NCI-H187 treated with DMSO at 0.1 percent for 48 hours (cell line): ENCODE measurements at places on chromosomes 12 and 14.

GRCh38 chr12:32482226-32482625 lies 82.9 kb downstream of the FGD4 start:
- DNase-seq = no peak

- DNase-seq = no peak
These were observed 5.4 kb upstream of the GSC start for GRCh38 chr14:94775091-94775870.

- no peak for DNase-seq
These were observed 234.0 kb downstream of the ADAMTS20 start for GRCh38 chr12:43318021-43318420.

- DNase-seq = no peak
These were observed 61.3 kb downstream of the CRADD start for GRCh38 chr12:93738199-93739058.

- DNase-seq = no peak
These were observed 61.0 kb upstream of the PTHLH start for GRCh38 chr12:28033538-28033915.

- no peak for DNase-seq
These were observed 10.6 kb downstream of the CEP128 start for GRCh38 chr14:80930836-80931389.

GRCh38 chr12:43320281-43320680 lies 231.7 kb downstream of the ADAMTS20 start:
- no peak for DNase-seq

DNA sequence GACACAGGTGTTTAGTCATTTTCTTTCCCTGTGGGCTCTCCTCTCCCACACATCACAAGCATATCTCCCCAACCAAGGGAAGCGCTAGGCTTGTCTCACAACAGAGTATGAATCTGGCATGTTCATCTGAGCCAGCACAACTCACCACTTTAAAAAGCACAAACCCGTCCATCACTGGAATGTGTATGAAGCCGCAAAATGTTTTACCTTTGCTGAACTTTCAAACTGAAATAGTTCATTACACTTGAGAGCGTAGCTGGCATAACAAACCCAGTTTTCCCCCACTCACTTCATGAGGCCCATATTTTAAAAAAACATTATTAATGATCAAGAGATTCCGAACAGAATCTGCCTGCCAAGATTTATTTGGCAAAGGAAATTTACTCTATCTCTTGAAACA lies 15.8 kb downstream of the NID2 start:
- no peak for DNase-seq

GRCh38 chr12:104790296-104791125 lies 167.6 kb downstream of the SLC41A2 start:
- no peak for DNase-seq

- DNase-seq = peak; percentile 98
These were observed at the start of gene MAX for GRCh38 chr14:65102441-65103149. MAX (minus strand) TSS chr14:65102517; CDS start chr14:65102339, 178 bp downstream.

DNA sequence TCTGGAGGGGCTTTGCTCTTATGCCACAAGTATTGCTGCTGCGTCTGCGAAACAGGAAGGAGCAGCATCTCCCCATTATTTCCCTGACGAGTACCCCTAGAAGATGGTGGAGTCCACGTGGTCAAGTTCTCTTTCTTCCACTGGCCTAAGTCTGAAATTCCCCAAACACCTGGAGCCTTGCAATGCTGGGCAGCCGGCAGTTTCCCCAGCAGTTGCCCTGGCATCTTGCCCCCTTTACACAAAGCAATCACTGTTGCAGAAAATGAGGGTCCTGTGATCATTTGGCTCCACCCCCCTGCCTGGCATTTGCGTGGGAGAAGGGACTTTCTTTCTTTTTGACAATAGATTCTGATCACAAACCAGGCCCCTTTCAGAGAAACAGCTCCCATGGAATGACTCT lies 56.9 kb downstream of the FOS start:
- no peak for DNase-seq

- no peak for DNase-seq
These were observed 98.8 kb downstream of the CALM1 start for GRCh38 chr14:90495357-90496276.

DNA sequence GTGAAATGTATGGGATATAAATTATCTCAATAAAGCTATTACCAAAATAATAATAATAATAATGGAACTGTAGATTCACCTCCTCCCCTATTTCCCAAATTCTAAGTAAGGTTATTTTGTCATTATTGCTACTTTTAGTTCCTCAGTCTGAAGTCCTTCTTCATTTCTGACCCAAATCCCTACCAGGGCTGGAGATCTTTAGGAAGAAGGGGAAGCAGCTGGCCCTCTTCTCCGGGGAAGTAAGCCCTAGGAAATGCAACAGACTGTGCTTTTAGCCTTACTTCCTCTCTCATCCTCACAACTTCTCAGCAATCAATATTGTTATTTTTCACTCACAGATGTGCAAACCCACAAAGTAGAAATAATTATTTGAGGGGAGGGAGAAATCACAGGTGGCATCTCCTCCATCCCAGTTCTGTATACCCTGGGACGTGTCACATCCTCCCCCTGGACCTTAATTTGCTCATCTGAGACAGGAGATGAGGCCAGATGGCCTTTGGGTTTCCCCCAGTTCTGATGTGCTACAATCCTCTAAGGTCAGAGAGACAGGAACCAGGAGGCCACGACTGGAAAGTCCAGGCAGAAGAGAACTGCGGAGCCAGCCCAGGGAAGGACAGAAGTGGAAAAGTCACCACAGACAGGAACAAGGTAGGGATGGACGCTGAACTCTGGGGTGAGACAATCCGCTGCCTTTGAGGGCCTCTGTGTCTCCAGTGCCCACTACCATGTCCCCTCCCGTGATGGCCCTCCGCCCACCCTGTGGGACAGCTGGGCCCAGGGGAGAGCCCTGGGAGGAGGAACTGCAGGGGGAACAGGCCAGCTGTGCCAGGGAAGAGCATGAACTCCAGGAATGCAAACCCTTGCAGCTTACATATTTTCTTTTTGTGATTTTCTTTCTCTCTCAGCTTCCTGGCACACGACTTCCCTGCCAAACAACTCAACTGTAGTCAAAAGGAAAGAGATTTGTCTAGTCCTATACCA lies 10.6 kb upstream of the TNFRSF1A start:
- DNase-seq = no peak

DNA sequence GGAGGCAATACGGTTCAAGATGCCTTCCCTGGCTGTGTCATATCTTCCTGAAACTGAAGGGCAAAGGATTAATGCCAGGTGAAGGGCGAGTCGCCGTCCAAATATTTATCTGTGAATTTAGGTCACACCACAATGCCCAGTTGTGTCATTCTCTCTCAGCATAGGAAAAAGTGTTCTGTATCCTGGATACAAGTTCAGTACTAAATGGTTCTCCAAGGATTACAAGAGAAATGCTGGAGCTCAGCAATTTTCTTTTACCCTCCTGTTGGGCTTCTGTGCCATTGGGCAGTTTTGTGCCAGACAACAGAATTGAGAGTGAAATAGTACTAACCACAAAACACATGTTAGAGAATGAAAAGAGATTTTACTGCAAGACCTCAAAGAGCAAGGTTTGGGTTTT lies 493.9 kb downstream of the EGLN3 start:
- DNase-seq = no peak

DNA sequence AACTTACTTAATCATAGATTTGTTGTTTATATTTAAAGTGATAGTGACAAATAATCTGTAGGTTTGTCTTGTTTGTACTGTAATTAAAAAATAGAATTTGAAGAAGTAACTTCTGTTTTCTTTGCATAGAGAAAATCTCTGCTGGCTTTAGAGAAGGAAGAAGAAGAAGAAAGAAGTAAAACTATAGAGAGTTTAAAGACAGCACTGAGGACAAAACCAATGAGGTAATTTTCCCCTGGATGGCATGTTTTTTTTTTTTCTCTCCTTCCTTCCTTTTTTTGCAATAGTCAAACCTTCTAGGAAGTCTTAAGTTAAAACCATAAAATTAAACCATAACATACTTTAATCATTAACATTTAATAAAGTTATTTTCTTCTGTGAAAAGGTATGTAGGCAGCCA lies 131.9 kb downstream of the DAAM1 start:
- DNase-seq = no peak

DNA sequence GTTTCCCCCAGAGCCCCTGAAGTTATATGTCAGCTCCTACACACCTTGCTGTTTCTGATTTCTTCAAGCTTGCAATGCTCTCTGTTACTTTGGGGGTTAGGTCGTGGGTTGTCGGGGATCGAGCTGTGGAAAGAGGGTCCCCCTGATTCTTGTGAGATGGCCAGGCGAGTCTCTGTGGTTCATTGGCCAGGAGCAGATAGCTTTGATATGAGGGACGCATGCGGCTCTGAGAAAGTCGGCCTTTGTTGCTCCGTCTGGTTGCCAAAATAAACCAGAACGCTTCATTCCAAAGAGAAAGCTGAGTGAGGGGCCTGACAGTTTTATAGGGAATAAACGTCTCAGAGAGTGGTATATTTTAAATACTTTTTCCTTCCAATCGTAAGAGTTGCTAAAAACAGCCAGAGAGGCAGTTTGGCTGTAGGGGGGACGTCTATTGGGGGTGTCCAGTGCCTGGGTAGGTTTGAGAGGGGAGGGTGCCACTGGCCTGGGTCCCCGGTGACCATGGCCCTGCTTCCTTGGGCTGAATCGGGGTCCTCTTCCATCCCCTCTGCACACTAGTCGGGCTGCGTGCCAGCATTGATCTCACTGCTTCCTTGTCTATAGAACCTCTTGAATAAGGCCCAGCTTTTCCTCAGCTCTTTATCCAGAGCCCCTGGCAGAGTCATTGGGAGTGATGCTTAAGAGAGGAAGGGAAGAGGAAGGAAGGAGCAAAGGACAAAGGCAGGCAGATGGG lies 18.9 kb downstream of the CCND2 start:
- no peak for DNase-seq

DNA sequence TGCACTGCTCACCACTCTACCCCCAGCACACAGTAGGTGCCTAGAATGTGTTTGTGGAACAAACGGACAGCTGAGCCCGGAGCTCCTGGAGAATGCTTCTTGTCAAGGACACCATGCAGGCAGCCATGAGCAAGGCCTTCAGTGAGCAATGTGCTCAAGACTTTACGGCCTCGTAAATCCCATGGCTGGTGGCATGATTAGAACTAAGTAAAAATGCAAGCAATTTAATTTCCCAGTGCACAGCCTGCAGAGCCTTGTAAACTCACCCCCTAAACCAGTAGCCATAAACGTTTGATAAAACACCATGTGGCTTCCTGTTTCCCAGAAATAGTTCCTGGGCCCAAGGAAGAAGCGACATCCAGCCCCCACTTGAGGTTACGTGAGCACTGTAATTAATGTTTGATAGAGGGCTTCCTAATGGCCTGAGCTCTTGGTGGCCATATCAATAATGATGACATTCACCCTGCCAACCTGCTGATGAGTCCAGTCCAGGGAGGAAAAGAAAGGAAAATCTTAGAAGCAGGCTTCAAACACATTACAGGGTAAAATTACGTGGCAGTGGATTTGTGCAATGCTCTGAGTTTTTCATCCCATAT lies 36.4 kb upstream of the FICD start:
- DNase-seq = no peak

GRCh38 chr12:52307836-52308805 lies 13.1 kb downstream of the KRT83 start:
- no peak for DNase-seq

DNA sequence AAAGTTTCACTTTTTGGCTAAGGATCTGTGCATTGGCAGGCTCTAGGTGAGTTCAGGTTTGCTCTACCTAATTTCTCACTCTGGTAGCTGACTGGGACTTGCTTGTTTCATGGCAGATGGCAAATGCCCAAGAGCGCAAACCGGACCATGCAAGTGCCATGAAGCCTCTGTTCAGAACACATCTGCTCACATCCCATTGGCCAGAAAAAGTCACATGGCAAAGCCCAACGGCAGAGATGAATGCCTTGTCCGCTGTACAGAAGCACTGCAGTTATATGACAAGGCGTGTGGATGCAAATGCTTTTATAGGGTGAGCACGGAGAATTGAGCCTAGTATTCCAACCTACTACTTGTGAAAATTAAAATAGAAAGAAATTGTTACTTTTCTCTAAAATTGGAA lies 202.2 kb upstream of the HMGA2 start:
- no peak for DNase-seq

GRCh38 chr14:100807496-100807895 lies 18.4 kb upstream of the MEG3 start:
- no peak for DNase-seq

DNA sequence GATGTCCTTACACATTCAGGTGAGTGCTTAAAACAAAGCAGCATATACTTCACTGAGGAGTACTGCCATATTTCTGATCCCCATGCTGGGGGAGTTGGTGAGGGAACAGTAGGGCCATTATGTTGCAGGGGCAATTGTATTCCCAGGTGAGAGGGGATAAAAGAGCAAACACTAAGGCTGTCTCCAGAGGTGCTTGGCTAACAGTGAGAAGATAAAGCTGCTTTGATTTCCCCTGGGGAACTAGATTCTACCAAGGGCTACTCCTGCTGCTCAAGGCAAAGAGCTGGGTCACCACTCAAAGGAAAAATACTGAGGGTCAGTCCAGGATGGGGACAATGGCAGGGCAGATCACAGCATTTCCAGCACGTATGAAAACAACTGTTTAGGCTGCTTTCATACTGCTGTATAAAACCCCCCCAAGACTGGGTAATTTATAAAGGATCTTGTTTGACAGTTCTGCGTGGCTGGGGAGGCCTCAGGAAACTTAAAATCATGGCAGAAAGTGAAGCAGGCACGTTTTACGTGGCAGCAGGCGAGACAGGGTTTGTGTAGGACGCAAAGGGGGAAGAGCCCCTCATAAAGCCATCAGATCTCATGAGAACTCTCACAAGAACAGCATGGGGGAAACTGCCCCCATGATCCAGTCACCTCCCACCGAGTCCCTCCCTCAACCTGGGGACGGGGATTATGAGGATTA lies 47.8 kb upstream of the OR5AU1 start:
- no peak for DNase-seq

DNA sequence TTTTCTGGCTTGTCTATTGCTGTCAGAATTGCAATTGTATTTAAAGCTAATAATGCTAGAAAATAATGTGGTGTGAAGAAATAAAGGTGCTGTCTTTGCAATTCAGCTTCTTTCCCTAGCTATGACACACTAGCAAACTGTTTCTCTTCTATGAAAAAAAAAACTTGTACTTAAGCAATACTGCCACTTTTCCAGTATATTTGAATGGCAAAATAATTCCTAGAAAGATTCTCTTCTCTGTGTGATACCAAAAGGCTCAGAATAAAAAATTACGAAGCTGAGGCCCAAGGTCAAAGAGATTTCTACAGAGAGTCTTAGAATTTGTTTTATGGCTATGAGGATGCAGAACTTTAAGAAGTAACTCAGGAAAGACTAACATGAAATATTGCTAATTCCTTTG lies 235.5 kb downstream of the ADAMTS20 start:
- DNase-seq = no peak

GRCh38 chr14:63598807-63599206 lies 42.9 kb downstream of the WDR89 start:
- DNase-seq = no peak

- no peak for DNase-seq
These were observed 22.7 kb upstream of the TRIM9 start for GRCh38 chr14:51117593-51117992.
